ENCODE measurements at places on chromosomes 3 and 15. TPM values are rescaled to one million over a fixed set of nuclear protein-coding genes. Genes with fewer than 3 reads are reported as not detected.

Gene COMMD4
- 81.1 TPM for total RNA-seq

Gene ANKRD63
- not detected for total RNA-seq

Gene LRRC31
- not detected for total RNA-seq

DNA sequence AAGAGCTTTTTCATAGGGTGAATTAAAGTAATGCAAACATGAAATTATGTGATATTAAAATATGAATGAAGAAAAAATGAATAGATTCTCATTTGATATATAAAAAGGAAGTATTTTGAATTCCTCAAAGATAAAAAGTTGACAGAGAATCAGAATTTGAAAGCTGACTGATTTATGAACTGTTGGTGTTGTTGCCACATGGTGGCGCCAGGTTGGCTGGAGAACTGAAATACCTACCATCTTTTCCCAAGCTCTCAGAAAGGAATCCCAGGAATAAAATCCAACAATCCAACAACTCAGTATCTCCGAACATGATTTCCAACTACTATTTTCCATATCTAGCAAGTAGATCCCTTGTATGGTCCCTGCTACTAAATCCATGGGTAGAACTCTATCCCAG lies 3.1 kb downstream of the MYRIP start:
- peak; percentile 5 for DNase-seq

Measured in pulmonary artery endothelial cell (primary cell).